ENCODE measurements at places on chromosomes 1 and 21.
A peak's percentile ranks its signal among the peaks of the same experiment; 100 is the strongest.

- DNase-seq, result peak; percentile 65
Observed at GRCh38 chr1:211654838-211655787, 20.3 kb downstream of the NEK2 start.

DNA sequence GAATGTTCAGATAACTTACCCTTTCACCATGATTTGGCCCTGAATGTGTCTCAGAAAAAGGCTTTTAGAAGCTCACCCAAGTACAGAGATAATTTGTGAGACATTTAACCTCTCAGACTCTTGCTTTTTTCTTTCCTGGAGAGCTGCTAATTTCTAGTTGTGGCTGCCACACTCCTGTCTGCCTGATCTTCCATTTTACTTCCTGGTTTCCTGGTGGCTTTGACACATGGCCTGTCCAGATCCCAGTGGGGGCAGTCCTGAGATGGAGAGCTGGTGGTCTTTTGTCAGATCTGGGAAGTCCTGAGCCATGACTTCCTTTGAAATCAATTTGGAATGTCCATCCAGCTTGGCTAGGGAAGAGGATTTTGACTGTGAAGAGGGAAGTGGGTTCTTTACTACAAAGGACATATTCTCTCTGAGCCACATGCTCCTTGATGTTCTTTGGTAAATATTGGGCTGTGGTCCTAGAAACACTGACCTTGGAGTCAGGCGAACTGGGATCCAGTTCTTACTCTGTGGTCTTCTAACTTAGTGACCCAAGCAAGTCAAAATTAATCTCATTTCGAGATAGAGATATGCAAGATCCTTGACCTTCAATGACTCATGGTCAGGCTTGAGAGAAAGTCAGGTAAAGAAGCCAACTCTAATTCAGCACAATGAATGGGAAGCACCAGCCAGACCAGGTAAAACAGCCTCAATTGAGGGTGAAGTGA, 78.0 kb upstream of the HSD17B7 start:
- DNase-seq, result no peak

GRCh38 chr1:30936541-30937171, 28.1 kb upstream of the SDC3 start:
- DNase-seq, result no peak

- DNase-seq, result no peak
Observed at GRCh38 chr1:97047421-97047793, 325.8 kb downstream of the PTBP2 start.

- DNase-seq, result no peak
Observed at GRCh38 chr1:71610476-71610875, 529.6 kb upstream of the ZRANB2 start.

GRCh38 chr21:36461918-36462486, 17.9 kb downstream of the CLDN14 start:
- no peak for DNase-seq

DNA sequence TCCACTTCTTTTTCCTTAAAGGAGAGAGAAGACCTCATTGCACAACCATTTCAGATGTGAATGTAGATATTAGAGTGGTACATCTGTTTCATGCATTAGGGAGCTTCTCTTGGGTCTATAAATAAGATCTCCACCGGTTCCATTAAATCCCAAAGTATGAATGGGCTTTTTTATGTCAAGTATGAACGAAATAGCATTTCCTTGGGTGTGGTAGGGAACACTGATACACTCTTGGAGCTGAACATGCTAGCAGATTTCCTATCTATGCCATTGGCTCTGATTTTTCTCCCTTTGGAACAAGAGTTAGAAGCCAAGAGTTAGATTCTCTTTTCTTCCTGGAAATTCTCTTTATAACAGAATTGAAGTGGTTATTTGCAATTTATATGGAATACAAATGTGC, 245.6 kb upstream of the ADAMTS5 start:
- DNase-seq, result no peak

DNA sequence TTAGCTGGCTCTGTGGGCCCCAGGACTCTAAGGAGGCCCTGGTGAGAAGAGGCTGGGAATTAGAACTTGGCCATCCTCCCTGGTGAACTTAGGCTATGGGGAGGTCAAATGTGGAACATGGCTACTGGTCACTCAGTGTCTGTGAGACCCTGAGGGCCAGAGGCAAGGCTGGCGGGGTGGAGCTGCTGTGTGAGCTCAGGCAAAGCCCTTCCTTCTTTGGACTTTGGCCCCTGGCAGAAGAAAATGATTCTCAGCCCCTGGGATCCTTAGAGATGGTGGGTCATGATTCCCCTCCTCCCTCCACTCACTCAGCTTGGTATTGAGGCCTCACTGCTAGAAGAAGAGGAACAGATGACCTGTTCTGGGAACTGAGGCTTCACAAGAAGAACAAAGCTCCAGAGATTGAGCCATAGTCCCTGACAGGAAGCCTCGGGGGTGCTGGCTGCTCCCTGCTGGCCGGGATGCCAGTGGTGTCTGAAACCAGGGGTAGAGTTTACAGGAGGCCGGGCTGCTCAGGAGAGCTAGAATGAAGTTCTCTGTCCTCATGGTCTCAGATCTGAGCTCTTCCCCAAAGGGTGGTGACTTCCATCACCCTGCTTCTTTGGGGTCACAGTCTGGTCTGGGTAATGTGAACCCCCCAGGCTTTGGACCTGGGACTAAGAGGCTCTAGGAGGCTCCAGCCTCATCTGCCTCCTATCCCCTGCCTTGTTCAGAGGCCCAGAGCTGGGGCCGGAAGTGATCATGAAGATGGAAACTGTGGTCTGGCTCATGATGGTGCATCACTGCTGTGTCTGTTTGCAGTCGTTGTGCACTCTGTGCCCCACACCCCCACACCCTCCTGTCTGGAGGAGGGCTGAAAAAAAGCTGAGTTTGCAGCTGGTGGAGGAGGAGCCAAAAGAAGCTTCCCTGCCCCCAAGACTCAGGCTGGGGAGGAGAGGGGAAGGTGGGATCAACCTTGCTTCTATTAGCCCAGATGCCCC, 905 bp downstream of the BTBD19 start:
- DNase-seq, result peak; percentile 63

DNA sequence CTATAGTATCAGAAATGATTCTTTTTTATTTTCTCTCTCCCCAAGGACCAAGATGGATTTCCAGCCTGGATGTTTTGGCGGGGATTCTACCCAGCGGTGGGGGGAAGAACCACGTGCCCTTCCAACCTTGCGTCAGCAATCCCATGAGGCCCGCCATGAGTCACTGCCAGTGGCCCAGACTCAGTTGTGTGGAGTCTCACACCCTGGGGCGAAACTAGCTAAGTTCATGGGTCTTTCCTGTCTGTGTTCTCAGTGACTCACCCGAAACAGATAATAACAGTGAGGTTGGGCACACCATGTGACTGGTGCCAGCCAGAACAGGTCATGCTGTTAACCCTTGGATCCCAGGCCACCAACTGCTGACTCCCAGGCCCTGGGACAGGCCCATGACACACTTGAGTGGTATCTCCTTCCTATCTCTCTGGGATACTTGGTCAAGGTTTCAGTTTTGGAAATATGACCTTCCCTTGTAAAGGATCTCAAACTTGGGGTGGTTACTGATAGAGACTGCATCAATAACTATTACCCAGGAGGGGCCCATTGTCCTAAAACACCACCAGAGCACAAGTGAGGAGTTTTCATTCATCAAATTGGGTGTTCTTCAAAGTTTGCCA, 98.0 kb upstream of the DUSP10 start:
- no peak for DNase-seq

GRCh38 chr1:232979558-232979957, 29.1 kb downstream of the NTPCR start:
- no peak for DNase-seq

DNA sequence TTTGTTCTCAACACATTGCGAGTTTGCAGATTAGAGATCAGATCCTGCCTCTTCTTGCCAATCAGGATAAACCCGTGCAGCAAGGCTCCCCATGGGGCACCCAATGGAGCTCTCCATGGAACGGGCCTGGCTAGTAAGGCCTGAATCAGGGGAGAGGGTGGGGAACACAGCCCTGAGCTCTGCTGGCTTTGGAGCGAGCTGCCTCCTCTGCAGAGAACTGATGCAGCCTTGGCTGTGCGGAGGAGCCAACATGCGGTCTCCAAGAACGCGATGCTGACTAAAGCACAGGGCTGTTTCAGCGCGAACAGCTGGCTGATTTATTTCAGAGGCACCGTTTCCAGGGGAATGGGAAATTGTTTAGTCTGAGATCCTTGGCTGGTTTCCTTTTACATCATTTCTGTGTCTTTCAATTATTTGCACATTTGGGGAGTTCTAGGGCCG, 139.7 kb downstream of the TSEN15 start:
- no peak for DNase-seq

DNA sequence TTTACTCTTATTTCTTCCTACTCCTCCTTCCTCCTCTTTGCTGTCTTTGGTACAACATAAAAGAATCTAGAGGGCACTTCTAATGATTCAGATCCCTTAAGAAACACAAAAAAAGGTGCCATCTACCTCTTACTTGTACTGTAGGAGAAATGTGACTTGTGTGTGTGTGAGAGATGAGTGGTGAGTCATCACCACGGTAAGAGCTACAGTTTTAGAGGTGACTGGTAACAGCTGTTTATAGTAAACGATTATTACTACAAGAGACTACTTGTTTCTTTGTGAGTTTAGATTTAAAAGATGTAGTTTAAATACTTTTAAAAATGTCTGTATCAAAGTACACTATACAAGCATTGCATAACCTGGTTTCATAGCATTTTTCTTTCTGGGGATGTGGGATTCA, 40.4 kb downstream of the SLC35D1 start:
- no peak for DNase-seq

GRCh38 chr21:14438211-14438610, 55.3 kb upstream of the HSPA13 start:
- DNase-seq, result no peak

GRCh38 chr1:93442008-93442666, 5.8 kb upstream of the FNBP1L start:
- DNase-seq, result no peak

- DNase-seq, result no peak
Observed at GRCh38 chr1:36625935-36626310, 143.2 kb upstream of the CSF3R start.

- no peak for DNase-seq
Observed at GRCh38 chr1:82161700-82162141, 361.0 kb downstream of the ADGRL2 start.

DNA sequence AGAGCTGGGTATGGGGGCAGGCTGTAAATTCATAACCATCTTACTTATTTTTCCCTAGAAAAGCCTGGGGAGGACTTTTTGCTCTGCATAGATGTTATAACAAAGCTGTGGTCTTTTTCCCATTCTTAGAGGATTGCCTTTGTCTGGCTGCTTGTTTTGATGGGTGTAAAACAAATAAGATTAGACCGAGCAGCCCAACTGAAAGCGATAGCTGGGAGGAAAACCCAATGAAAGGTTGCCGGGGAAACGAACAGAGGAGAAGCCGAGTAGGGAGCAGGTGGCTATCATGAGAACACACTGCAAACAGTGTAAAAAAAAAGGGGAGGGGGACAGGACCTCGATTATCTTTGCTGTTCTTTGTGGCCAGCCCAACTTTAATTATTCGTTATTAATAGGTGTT, 1.9 kb downstream of the ELAVL4 start:
- no peak for DNase-seq

- DNase-seq, result no peak
Observed at GRCh38 chr1:3672231-3672970, 20.1 kb downstream of the TP73 start.

- peak; percentile 75 for DNase-seq
Observed at GRCh38 chr1:17419626-17420328, 19.7 kb downstream of the RCC2 start.

GRCh38 chr1:246139745-246140182, 367.3 kb downstream of the SMYD3 start:
- no peak for DNase-seq

DNA sequence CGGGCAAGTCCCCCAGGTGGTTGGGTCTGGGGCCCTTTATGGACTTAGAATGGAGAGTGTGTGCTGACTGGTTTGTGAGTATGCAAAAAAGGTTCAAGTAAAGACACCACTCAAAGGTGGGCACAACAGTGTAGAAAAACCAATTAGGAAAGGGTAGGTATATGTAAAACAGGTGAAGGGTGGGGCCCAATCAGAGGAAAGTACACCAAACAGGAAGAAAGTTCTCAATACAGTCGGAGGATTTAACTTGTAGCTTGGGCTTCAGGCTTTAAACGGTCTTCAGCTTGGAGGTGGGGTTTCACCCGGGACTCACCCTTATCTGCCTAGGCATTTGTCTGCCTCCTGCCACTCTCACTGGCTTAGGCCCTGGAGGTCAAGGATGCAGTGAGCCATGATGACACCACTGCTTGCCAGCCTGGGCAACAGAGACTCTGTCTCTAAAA, 6.8 kb upstream of the PUM1 start:
- no peak for DNase-seq

GRCh38 chr21:42061986-42062235, 9.2 kb upstream of the UMODL1 start:
- DNase-seq, result no peak

- no peak for DNase-seq
Observed at GRCh38 chr1:199205740-199206441, 567.1 kb downstream of the PTPRC start.

All from T-helper 17 cell (primary cell).